Activated CD8-positive, alpha-beta T cell treated with anti-CD3 and anti-CD28 coated beads for 36 hours (primary cell): ENCODE measurements at places on chromosomes 2 and 18. TPM values are rescaled to one million over a fixed set of nuclear protein-coding genes. Genes with fewer than 3 reads are reported as not detected.

GRCh38 chr2:69271831-69272257 lies 115.2 kb downstream of the GFPT1 start:
- peaks cover 28% of the 10 kb centered on the region for H3K27me3 ChIP-seq
- no peak overlapping the region for H3K27ac ChIP-seq
- H3K36me3 ChIP-seq, result no peaks in the 10 kb centered on the region
- no peaks in the 10 kb centered on the region for H3K4me1 ChIP-seq
- no peak for DNase-seq

DNA sequence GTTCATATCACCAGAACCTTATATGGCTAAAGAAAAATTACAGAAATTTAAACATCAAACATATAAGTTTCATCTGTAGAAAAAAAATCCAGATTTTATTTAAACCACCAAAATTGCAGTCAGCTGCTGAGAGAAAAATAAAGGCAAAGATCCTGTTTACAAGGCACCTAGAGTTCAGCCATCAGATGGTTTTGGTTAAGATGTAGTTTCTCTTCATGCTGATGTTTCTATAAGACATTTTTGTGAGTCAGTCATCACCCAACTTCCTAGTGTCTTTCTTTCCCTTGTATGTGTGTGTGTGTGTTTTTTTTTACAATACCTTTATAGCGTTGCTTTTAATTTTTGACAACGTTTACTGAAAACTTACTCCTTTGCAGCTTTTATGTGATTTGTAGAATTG lies 26.1 kb upstream of the MMADHC start:
- no peak overlapping the region for H3K27ac ChIP-seq
- H3K4me1 ChIP-seq, result no peaks in the 10 kb centered on the region
- H3K27me3 ChIP-seq, result peaks cover 8% of the 10 kb centered on the region
- no peak overlapping the region for H3K4me3 ChIP-seq
- no peak for DNase-seq
- no peaks in the 10 kb centered on the region for H3K36me3 ChIP-seq

REG3A gene
- not detected for total RNA-seq

GRCh38 chr2:38905251-38905650 lies 15.6 kb downstream of the ARHGEF33 start:
- H3K36me3 ChIP-seq, result no peaks in the 10 kb centered on the region
- no peak overlapping the region for H3K27ac ChIP-seq
- H3K4me1 ChIP-seq, result peaks cover 9% of the 10 kb centered on the region
- H3K27me3 ChIP-seq, result no peaks in the 10 kb centered on the region

- H3K27me3 ChIP-seq, result no peaks in the 10 kb centered on the region
- H3K36me3 ChIP-seq, result peaks cover 49% of the 10 kb centered on the region
- no peak overlapping the region for H3K27ac ChIP-seq
- no peak overlapping the region for H3K4me3 ChIP-seq
Observed at GRCh38 chr2:58215429-58215828, 25.7 kb downstream of the FANCL start.

GRCh38 chr2:75960472-75961009 lies 249.8 kb upstream of the GCFC2 start:
- no peaks in the 10 kb centered on the region for H3K36me3 ChIP-seq
- H3K4me1 ChIP-seq, result no peaks in the 10 kb centered on the region
- no peaks in the 10 kb centered on the region for H3K27me3 ChIP-seq
- no peak overlapping the region for H3K27ac ChIP-seq

GRCh38 chr2:128376241-128377041 lies 57.8 kb upstream of the HS6ST1 start:
- DNase-seq, result no peak
- H3K27me3 ChIP-seq, result peaks cover 1% of the 10 kb centered on the region
- H3K27ac ChIP-seq, result no peak overlapping the region
- no peak overlapping the region for H3K4me3 ChIP-seq
- H3K4me1 ChIP-seq, result peaks cover 8% of the 10 kb centered on the region

ITPRIPL1 gene
- 28.2 TPM for total RNA-seq

DNA sequence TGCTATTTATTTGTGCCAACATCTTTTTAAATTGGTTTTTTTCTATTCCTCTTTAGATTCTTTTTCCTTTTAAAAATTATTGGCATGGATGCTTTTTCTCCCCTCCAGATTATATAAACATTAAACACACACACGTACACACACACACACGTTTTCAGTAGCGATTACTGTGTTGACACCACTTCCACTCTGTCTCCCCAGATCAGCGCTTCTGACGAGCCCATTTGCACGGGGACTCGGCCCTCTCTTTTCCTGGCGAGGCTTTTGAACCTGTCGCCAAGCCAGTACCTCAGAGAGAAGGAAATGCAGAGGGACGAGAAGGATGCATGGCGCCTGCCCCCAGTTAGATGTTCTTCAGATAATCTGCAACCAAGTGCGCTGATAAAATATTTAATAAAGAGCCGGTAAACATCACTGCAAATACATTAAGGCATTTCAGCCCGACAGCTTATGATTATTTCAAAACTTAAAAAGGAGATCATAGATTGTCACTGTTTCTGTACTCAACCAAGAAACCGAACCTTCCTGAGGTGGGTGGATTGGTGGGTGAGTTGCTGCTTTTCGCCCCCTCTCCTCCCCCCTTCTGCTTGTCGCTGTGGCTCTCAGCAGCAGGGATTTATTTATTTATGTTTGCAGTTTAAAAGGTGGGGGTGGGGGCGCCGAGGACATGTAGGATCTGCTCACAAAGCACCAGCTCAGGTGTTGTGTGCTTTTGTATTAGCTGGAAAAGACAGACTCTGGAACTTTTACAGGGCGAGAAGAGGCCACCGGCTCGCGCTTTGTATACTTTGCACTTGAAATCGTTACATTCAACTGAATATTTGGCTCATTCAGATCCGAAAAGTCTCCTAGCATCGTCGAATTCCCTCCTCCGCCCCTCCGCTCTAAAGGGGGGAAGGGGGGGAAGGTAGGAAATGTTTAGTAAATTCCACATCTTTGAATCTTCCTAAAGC lies 787 bp upstream of the TBR1 start:
- H3K4me3 ChIP-seq, result peak overlapping the region; percentile 52
- H3K36me3 ChIP-seq, result peaks cover 7% of the 10 kb centered on the region
- peaks cover 43% of the 10 kb centered on the region for H3K4me1 ChIP-seq
- H3K27me3 ChIP-seq, result peaks cover 51% of the 10 kb centered on the region

DNA sequence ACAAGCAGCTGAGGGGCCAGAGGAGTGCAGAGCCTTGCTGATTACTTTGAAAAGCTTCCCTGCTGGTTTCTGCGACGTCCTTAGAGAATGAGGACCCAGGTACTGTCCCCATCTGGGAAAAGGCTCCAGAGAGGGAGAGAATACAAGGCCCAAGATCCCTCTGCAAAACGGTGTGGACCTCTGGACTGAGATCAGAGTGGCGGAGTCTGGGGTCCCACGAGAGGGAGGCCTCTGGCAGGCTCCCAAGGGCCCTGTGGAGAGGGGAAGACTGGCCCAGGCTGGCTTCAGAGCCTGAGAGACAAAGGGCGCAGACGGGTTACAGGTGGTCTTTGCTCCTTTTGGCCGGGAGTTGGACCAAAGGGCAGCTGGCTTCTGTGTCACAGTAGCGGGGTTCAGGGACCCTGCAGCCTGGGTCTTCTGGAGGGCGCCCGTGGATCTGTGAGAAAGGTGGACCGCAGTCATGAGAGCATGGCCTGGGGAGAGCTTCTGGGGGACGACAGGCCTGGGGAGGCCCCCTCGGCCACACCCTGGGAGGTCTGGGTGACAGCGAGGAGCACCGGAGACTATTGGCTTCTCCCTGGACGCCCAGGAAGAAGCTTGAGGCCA lies 805 bp downstream of the SNORC start:
- no peak for DNase-seq
- no peaks in the 10 kb centered on the region for H3K36me3 ChIP-seq
- peaks cover 8% of the 10 kb centered on the region for H3K4me1 ChIP-seq

DNA sequence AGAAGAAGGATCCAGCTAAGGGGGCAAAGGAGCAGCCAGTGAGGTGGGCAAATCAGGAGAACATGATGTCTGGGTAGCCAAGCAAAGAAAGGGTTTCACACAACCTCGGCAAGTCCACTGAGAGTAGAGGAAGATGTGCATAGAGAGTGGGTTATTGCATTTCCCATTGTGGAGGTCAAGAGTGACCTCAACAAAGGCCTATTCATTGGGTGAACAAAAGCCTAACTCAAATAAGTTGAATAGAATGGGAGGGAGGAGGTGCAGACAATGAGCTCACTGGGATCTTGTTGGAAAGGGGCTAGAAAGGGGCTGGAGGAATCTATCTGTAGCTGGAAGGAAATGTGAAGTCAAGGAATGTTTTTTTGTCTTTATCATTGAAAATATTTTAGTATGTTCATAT lies 14.0 kb upstream of the PDCL3 start:
- H3K36me3 ChIP-seq, result no peaks in the 10 kb centered on the region
- H3K4me1 ChIP-seq, result no peaks in the 10 kb centered on the region
- H3K27ac ChIP-seq, result no peak overlapping the region

SCG2 gene
- not detected for total RNA-seq

- H3K27me3 ChIP-seq, result peaks cover 1% of the 10 kb centered on the region
- H3K4me1 ChIP-seq, result no peaks in the 10 kb centered on the region
- H3K36me3 ChIP-seq, result no peaks in the 10 kb centered on the region
- DNase-seq, result no peak
- no peak overlapping the region for H3K27ac ChIP-seq
Observed at GRCh38 chr18:61853855-61854254, 39.0 kb downstream of the RNF152 start.

CACNB4 gene
- 0.34 TPM for total RNA-seq

DNA sequence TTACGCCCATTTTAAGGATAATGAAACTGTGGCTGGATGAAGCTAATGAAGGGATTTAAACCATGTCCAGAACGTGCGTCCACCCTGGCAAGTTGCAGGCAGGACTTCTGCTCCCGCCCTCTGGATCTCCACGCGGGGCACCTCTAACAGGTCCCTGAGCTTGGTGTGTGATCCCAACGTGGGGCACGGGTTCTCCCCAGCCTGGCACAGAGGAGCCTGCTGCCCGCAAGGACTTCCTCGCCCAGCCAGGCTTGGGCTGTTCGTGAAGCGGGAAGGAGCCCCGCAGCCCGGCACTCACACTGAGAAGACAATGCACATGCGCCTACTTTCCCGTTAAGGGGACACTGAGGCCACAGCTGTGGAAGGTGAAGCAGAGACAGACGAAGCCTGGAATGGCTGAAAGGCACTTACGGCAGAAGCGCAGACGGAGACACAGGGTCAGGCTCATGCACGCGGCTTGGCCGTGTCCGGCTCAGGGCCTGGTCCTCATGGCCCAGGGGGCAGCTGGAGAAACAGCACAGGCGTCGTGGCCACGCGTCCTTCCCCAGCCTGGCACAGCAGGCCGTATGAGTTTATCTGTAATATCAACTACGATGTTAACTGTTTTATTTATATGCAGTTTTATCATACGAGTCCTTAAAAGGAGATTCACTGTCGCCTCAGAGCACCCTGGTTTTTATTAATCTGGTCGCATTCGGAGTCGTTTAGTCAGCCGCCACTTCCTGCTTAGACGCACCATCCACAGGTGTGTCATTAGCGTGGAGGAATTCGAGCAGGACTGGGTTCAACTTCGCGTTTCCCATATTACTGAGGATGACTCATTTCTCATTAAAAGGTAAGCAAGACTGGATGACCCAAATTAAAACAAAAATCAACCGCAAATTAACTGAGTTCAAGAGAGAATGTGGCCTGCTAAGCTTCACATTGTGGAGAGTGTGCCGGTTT lies 835.9 kb downstream of the GALR1 start:
- H3K4me1 ChIP-seq, result no peaks in the 10 kb centered on the region
- no peaks in the 10 kb centered on the region for H3K27me3 ChIP-seq
- H3K4me3 ChIP-seq, result no peak overlapping the region
- no peaks in the 10 kb centered on the region for H3K36me3 ChIP-seq
- DNase-seq, result no peak

DNA sequence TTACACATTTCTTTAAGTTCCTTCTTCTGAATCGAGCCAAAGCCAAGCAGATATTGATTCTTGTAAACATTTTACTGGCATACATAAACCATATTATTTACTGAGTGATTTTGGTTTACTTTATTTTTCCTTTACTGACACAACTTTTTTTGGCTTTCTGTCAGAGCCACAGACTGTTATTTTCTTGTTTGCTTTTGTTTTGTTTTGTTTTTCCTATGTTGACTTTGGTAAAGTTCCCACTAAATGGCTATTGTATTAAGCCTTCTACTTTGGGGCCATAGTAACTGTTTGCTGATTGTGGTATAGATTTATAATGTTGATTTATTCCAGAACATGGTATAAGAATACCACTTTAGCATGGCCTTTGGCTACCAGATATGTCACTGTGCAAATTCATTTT lies 419.4 kb downstream of the DCDC2C start:
- no peaks in the 10 kb centered on the region for H3K27me3 ChIP-seq
- DNase-seq, result no peak
- no peak overlapping the region for H3K27ac ChIP-seq

TRIB2 gene
- 9.2 TPM for total RNA-seq

- no peak overlapping the region for H3K4me3 ChIP-seq
- H3K27me3 ChIP-seq, result no peaks in the 10 kb centered on the region
- no peak for DNase-seq
- H3K4me1 ChIP-seq, result peaks cover 78% of the 10 kb centered on the region
- H3K36me3 ChIP-seq, result peaks cover 84% of the 10 kb centered on the region
Observed at GRCh38 chr18:63255435-63255834, 64.1 kb downstream of the BCL2 start.

- peaks cover 15% of the 10 kb centered on the region for H3K27me3 ChIP-seq
- H3K4me3 ChIP-seq, result no peak overlapping the region
- H3K4me1 ChIP-seq, result no peaks in the 10 kb centered on the region
- H3K27ac ChIP-seq, result no peak overlapping the region
Observed at GRCh38 chr2:102593516-102593915, 25.8 kb upstream of the SLC9A2 start.

SERPINB3 gene
- not detected for total RNA-seq

DNA sequence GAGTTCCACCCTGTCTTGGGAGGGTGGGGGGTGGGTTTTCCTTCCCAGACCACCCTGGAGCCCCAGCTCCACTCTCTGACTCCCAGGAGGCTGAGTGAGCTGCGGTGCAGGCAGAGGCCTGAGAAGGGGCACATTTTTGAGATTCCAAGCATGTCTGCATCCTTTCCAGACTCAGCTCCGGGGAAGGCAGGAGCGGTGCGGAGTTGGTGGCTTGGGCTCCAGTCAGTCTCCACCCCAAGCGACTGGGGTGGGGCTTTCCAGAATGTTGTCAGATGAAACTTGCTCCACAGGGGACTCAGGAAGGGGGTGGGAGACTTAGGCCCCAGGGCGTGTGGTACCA lies 44.2 kb upstream of the HS6ST1 start:
- H3K27ac ChIP-seq, result no peak overlapping the region
- no peaks in the 10 kb centered on the region for H3K27me3 ChIP-seq
- no peaks in the 10 kb centered on the region for H3K4me1 ChIP-seq
- no peak overlapping the region for H3K4me3 ChIP-seq
- DNase-seq, result no peak

TMEM200C gene
- not detected for total RNA-seq
